ENCODE measurements at places on chromosomes 3 and 15.

- DNase-seq: no peak
Measured at GRCh38 chr15:94535298-94536048, 304.1 kb downstream of the MCTP2 start.

DNA sequence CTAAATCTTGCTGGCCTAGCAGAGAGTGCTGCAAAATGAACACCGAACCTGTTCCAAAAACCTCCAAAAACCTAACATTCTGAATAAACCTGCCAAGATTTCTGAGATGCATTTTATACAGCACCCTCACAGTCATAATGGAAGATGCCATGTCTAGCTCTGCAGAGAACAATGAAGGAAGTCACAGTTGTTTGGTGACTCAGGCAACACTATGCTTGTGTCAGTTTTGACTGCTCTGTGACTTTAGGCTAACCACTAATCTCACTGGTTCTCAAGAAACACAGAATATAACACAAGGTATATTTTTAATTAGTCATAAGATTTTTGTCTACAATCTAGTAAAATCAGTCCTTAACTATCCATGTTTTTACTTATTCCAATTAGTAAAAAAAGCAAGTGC, 606.6 kb downstream of the TBL1XR1 start:
- no peak for DNase-seq

- no peak for DNase-seq
Measured at GRCh38 chr3:60403866-60404265, 847.4 kb downstream of the FHIT start.

GRCh38 chr15:91706322-91707032, 147.0 kb upstream of the SLCO3A1 start:
- DNase-seq: peak; percentile 75

DNA sequence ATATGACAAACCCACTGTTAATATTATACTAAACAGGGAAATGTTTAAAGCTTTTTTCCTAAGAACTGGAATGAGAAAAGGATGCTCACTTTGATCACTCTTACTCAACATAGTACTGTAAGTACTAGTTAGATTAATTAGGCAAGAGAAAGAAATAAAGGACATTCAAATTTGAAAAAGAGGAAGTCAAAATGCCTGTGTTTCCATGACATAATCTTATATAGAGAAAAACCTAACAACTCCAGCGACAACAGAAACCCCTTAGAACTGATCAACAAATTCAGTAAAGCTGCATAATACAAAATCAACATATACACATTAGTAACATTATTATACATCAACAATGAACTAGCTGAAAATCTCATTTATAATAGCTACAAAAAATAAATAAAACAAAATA, 200.6 kb upstream of the ROBO1 start:
- no peak for DNase-seq

- peak; percentile 15 for DNase-seq
Measured at GRCh38 chr3:111610612-111611054, 15.5 kb upstream of the ZBED2 start.

GRCh38 chr3:150451329-150452048, 43.4 kb downstream of the TSC22D2 start:
- DNase-seq: no peak

- DNase-seq: no peak
Measured at GRCh38 chr15:29826908-29827820, 4.9 kb upstream of the TJP1 start.

DNA sequence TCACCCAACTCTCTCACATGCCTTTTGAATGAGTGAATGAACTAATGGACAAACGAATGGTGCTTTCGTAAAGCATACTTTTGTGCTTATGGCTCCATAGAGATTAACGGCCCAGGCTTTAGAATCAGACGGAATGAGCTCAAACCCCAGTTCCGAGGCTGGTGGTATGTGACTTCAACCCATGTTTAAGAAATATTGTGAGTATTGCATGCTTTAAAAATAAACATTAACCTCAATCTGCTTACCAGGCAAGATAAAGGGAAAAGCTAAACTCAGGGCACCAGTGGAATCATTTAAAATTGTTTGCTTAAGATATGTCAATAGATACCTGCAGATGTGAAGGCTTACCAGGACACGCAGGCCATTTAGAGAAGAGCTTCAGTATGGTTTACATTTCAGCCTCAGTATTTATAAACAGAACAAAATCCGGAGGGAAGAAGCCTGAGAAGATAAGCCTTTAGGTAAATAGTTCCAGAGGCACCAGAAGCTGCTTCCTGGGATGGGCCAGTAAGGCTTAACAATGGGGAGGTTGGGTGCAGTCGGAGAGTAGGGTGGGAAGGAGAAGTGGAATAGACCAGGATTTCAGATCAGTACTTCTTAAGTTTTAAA, 186.4 kb downstream of the ADAMTS9 start:
- no peak for DNase-seq

DNA sequence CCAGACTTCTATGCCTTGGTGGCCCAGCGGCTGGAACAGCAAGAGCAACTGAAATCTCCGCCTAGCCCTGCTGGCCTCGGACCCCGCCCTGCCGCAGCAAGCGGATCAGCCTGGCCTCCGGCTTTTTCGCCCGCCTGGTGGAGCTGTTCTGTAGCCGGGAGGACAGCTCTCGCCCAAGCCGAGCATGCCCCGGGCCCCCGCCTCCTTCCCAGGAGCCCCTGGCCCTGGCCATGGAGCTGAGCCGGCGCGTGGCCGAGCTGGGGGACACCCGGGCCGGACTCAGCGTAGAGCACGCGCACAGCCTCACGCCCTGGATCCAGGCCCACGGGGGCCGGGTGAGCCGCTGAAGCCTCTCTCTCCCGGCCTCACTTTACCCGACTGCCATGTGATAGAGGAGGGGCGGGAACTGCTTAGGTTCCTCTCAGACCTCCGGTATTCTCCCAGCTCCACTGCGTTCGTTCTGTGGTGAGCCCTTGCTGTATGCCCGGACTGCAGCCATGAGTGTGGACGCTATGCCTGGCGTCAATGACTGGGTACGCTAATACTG, 24.1 kb upstream of the MRPL3 start:
- DNase-seq: no peak

- DNase-seq: no peak
Measured at GRCh38 chr3:152100491-152101132, 168.1 kb upstream of the MBNL1 start.

DNA sequence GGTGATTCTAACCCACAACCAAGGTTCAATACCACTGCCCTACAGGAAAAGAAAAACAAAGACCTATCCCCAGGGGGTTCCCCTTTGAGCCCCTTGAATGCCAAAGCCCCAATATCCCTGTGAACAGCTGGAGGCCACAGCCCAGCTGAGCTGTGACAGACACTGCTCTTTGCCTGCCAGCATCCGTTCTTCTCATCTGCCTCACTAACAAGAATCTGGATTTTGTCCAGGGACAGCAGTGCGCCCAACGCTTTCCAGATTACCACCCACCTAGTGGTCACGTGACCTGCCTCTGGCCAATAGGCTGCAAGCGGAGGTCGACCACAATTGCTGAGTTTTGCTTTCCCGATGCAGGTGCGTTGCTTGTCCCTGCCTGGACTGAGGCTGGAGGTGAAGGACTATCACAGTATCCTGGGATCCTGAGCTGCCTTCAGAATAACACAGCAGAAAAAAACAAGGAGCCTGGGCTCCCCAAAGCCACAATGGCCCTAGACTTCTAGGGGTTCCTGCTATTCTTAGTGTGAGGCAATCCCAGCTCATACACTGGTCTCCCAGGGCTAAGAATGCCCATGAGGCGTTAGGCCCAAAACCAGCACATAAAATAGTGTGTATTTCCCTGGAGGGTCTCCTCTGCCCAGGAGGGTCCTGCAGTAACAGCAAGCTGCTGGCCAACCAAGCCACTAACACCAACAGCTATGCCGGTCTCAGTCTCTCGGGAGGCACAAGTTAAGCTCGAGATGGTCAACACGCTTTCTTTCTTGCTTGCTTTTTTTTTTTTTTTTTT, 13.8 kb downstream of the BDH1 start:
- DNase-seq: no peak

- DNase-seq: no peak
Measured at GRCh38 chr3:190722181-190722905, 140.2 kb downstream of the GMNC start.

- DNase-seq: no peak
Measured at GRCh38 chr3:72887705-72888545, at the start of gene GXYLT2. Gene GXYLT2 (plus strand): TSS chr3:72888046. CDS start chr3:72888234, 188 bp downstream.

GRCh38 chr3:31613654-31614053, 80.9 kb downstream of the STT3B start:
- DNase-seq: no peak

- no peak for DNase-seq
Measured at GRCh38 chr3:81170298-81170697, 591.1 kb downstream of the GBE1 start.

DNA sequence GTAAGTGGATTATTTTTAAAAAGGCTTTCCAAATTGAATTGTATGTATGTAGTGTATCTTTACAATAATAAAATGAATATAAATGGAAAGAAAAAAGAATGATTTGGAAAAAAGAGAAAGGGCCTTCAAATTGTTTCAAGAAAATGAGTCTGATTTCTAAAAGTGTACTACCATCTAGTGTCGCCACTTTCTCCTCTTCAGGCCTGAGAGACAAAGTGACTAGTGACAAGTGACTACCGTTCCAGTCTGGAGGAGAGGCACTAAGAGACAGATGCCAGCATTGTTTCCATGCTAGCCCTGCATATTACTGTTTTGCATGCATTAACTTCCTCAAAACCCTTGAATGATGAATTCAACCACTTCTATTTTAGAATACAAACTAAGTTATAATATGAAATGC, 39.3 kb downstream of the P3H2 start:
- no peak for DNase-seq

DNA sequence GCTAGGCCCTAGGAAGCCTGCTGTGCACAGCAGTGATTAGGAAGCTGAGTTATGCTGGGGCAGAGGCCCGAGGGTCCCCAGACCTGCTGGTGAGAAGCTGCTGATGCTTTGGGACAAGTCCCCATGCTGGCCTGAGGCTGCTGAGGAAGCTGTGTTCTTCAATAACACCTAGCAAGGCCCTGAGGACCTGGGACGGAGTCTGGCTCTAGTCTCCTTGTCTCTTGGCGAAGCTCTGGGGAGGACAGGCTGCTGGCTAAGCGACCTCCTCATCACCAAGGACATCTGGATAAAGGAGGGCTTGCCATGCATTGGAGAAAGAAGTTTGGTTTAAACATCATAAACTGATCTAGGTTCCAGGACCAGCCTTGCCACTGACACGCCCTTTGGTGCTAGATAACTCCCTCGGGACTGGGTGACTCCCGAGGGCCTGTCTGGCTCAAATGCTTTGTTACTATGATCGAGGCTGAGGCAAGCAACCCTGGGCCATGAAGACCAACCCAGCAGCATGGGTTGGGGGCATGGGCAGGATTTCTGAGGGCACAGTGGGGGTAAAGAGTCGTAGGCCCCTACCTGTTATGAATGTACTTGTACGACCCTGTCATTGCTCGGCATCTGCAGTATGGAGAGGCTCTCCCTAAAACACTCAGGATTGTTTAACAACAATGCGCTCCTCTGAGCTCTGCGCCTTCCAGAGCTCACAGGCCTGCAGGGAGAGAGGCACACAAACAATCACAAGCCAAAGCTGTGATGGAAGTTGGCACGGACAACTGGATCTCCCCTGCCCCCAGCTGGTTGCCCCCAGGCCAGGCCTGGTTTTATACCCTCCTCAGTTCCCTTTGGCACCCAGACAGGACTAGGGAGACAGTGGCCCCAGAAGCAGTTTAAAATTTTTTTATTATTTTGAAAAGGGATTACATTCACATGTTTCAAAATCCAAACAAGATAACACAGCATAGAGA, 64.4 kb downstream of the LINGO1 start:
- DNase-seq: no peak

- DNase-seq: no peak
Measured at GRCh38 chr3:173970281-173970680, 572.7 kb downstream of the NLGN1 start.

DNA sequence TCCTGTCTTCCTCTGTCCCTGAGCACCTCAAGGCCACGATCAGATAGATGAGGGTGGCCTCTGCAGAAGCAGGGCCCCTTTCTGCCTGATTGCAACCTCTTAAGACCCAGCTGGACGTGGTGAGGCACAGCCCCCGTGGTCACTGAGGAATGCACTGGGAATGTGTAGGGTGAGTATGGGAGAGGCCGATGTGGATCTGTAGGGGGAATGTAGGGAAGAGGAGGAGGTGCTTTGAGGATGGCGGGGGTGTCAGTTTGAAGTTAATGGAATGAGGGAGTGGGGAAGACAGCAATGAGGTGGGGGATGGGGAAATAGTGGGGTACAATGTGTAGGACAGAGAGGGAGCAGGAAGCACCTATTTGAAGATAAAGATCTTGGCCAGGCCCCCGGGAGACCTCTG, 785 bp upstream of the IQCF5 start:
- no peak for DNase-seq

GRCh38 chr3:54514006-54514405, 391.7 kb downstream of the CACNA2D3 start:
- DNase-seq: no peak

GRCh38 chr15:34241376-34242330, 16.8 kb downstream of the EMC4 start:
- no peak for DNase-seq

- DNase-seq: no peak
Measured at GRCh38 chr15:58081456-58081855, 15.9 kb upstream of the ALDH1A2 start.

- no peak for DNase-seq
Measured at GRCh38 chr15:25251700-25252390, 187.0 kb downstream of the UBE3A start.

GRCh38 chr15:54979964-54980363, 216.8 kb downstream of the RSL24D1 start:
- no peak for DNase-seq

GRCh38 chr3:27591312-27592210, 107.4 kb upstream of the SLC4A7 start:
- DNase-seq: no peak

GRCh38 chr15:73424506-73424905, 18.5 kb upstream of the REC114 start:
- no peak for DNase-seq

DNA sequence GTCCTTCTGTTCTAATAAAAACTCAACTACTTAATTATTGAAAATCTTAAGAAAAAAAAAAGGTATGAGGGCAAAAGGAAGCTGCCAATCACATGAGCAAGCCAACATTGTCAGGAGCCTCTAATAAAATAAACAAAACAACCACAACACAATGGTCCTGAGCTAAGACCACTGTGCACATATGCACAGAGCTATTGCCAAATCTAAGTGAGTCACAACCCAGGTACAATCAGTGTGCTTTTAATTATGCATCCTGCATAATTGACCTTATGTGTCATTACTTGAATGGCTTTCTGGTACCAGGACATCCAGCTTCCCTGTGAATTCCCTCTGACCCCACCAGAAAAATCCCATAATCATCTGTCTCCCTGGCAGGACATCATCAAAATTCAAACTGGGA, 639.8 kb downstream of the MAGI1 start:
- no peak for DNase-seq

DNA sequence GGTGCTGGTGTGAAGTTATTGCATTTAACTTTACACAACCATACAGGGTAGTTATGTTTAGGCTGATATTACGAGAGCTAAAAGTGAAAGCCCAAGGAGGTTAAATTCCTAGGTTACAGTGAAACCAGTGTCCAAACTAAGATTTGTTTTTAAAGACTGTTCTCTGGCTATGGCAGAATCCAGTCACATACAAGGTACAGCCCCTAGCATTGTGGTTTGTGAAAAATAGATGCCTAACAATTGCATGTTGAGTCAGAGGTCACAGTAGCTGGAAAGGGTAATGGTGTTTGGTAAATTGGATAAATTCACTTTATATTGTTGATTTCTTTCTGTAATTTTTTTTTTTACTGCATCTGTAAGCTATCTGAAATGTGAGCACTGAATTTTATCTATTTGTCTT, 614.6 kb upstream of the TBL1XR1 start:
- no peak for DNase-seq

All from T-helper 9 cell (primary cell).